ENCODE measurements at places on chromosomes 11 and 22.

DNA sequence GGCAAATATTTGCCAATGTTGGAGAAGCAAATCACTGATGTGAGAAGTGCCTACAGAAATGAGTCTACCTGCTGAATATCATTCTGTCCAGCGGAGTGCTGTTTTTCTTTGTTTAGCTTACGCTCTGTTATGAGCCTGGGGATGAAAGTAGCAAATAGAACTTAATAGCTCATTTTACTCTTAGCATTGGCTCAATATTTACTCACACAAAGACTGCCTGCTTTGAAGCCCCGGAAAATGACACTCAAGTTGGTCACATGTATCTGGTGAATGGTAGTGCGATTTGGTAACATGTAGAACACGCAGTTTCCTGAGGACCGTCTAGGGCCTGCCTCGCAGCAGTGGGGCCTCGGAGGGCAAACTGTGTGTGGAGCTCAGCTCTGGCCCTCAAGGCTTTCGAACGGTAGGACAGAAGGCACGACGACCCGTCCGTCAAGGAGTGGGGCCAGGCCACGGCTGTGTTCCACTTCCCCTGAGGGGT is 38.9 kb downstream of the TBC1D22A start:
- no peak for DNase-seq

- no peak for DNase-seq
Observed at GRCh38 chr11:82698576-82699352, 34.9 kb downstream of the FAM181B start.

DNA sequence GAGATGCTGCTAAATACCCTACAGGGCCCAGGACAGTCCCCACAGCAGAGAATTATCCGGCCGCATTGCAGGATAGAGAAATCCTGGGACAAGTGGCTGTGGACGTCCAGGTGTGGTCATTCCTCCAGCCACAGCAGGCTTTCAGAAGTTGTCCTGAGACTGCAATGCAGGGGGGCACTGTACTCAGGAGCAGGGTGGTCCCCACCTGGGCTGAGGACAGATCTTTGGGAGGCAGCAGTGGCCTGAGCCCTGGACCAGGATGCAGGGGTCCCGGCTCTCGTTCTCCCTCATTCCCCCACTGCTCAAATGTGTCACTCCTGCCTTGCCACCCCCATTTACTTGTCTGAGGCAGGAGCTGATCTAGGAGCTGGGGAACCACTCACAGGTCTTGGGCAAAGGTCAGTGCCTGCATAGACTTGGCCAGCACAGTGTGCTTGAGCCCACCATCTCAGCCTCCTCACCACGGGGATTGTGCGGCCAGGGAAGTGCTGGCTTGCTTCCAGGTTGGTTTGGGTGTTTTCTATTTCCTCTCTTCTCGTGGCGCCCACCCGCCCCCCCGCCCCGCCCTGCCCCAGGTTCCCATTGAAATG is 15.3 kb downstream of the LINC01488 start:
- no peak for DNase-seq

GRCh38 chr11:34408580-34409172 is 30.1 kb upstream of the CAT start:
- no peak for DNase-seq

- DNase-seq, result no peak
Observed at GRCh38 chr11:125903711-125904659, at the start of gene DDX25. Gene DDX25, plus strand, starts transcription at chr11:125904508. Its CDS starts 10 bp downstream, at chr11:125904518.

GRCh38 chr11:23124996-23125395 is 264.7 kb upstream of the CCDC179 start:
- no peak for DNase-seq

DNA sequence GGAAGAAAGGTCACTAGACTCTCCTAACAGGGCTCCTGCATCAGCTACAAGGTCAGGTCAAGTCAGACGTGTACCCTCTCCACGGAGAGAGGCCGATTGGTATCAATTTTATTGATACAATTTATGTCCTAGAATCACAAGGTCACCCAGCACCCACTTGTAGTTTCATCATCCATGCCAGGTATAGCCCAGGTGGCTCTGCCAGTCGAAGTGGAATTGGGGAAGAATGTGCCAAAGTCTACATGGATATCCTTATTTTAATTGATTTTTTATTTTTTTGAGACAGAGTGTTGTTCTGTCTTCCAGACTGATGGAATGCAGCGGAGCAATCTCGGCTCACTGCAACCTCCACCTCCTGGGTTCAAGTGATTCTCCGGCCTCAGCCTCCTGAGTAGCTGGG is 334.1 kb downstream of the SHANK2 start:
- DNase-seq, result no peak

- no peak for DNase-seq
Observed at GRCh38 chr11:96035740-96036078, 111.8 kb upstream of the MTMR2 start.

- DNase-seq, result no peak
Observed at GRCh38 chr11:2379466-2380174, 2.5 kb downstream of the CD81 start.

GRCh38 chr11:75563978-75564552 is 2.0 kb downstream of the SERPINH1 start:
- no peak for DNase-seq

DNA sequence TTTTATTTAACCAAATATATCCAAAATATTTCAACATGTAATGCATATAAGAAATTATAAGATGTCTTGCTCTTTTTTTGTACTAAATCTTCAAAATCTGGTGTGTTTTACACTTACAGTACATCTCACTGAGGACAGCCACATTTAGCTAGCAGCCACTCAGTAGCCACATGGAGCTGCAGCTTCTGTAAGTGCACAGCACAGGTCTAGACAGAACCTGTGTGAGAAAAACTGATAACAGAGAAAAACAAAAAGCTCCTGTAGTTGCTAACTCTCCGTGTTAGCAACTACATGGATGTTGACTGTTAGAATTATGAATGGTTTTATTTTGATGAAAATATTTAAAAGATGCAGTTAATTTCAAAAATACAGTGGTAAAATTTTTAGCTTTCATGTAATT is 22.2 kb downstream of the ASRGL1 start:
- no peak for DNase-seq

- no peak for DNase-seq
Observed at GRCh38 chr22:22841598-22841997, 46.0 kb upstream of the IGLL5 start.

DNA sequence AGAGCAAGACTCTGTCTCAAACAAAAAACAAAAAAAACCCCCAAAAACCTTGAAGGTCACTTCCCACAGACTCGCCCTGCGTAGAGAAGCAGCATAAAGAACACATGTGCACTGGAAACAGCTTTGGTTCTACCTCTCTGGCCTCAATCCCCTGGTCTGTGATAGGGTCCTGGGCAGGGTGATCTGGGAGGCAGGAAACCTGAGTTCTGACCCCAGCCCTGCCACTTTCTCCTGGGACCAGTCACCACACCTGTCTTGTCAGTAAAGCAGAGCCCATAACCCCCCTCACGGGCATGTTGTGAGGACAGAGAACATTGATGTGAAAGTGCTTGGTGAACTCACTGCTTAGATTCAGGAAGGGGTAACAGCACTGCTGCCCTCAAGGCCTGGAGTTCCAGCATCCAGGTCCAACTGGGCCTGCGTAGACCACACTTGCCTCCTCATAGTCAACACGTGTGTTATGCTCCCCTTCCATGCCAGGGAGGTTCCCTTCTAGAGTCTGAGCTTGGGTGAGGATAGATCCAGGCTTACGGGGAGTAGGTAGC is 11.4 kb downstream of the UCP2 start:
- DNase-seq, result no peak

GRCh38 chr11:61976813-61977475 is 9.5 kb upstream of the FTH1 start:
- DNase-seq, result no peak

DNA sequence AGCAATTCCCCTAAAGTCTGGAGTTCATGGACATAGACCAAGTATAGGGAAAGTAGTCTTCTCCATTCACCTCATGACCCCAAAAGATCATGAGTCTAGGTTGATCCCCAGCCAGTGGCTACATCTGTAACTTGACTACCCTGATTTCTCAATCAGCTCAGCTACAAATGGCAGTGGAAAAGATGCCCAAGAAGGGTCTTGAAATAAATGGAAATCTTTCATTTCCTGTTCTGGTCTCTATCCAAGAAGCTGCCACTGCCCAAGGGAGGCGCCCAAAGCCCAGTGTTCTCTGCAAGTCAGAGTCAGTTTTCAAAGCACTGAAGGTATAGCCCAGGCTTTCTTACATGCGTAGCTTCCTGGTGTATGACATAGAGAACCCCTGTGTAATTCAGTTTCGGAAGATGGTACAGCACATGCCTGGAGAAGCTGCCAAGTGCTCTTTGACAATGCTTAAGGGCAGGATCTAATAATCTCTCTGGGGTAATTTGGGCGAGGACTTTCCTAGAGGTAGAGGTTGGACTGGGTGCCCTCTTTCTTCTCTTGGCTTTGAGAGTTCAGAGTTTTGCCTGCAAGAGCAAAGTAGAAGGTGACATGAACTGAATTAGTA is 101.1 kb downstream of the ADAMTS15 start:
- no peak for DNase-seq

- no peak for DNase-seq
Observed at GRCh38 chr11:12017243-12017678, 8.8 kb upstream of the DKK3 start.

GRCh38 chr22:49422701-49423100 is 405.0 kb downstream of the BRD1 start:
- DNase-seq, result no peak
